ENCODE measurements at places on chromosomes 2 and 18.

- no peak for DNase-seq
Observed at GRCh38 chr2:111697560-111697959, 186.4 kb downstream of the ANAPC1 start.

DNA sequence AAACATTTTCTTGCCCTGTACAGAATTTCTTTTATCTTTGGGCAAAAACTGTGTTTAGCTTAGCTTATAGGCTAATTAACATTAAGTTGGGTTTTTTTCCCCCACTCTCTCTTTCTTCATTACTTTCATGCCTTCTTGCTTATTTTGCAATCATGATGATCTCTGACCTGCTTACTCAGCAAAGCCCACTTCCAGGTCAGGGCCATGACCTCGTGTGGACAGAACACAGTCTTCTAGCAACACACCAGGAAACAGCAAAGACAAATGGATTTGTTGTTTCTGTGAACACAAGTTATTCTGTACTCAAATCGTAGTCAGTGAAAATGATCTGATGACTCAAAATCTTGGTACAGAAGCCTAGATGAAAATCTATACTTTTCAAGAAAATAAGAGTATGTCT is 60.7 kb downstream of the SPATS2L start:
- DNase-seq: no peak

DNA sequence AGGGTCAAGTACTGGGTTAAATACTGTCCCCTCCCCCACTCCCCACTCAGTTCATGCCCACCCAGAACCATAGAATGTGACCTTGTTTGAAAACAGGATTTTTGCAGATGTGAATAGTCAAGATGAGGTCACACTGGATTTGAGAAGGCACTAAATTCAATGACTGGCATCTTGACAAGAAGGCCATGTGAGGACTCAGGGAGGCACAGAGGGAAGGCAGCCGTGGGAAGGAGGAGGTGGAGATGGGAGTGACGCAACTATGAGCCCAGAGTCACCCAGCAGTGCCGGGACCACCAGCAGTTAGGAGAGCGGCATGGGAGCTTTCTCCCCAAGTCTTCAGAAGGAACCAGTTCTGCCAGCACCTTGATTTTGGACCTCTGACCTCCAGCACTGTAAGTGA is 257.3 kb downstream of the BCL2 start:
- no peak for DNase-seq

GRCh38 chr2:212033888-212034287 is 504.7 kb downstream of the ERBB4 start:
- no peak for DNase-seq

DNA sequence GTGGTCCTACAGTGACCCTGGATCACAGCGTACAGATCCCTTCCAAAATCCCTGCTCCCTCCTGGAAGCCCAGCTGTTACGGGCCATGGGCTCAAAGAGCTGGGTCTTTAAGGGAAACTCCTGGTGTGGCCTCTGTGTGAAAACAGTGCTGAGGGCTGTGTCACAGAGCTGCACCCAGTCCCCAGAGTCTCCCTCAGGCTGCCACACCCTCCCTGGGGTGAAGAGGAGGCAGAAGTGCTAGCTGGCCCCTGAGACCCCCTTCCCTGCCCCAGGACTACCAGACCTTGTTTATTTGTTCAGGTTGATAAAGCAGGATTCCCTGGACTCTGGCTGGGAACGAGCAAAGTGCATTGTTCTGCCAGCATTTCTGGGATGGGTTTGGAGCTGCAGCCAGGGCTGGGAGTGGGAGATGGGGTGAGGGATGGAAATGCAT is 7.7 kb downstream of the ATOH8 start:
- DNase-seq: no peak

GRCh38 chr18:54612237-54612636 is 21.2 kb downstream of the DYNAP start:
- no peak for DNase-seq

DNA sequence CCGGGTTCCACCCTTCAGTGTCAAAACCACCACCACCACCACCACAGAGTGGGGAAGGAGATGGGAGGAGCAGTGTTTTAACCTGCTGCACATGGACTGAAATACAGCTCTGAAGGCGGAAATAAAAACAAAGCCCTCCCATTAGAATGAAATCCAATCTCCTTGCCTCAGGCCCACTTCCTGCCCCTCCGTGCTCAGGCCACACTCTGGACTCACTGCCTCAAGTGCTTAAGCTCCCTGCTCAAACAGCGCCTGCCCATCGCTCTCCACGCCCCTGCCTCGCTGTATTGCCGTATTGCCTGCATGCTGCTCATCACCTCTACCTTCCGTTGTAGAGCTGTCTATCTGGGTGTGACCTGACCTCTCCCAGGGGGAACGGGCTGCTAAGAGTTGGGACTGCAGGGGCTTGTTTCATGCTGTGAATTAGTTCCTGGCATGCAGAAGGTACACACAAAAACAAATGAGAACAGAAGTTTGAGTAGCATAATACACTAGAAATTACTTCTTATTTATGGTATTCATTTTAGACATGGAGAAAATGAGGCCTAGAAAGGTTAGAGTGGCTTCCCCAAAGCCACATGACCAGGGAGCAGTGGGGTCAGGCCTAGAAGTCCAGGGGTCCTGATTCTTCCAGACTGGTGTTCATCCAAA is 31.6 kb upstream of the NEB start:
- no peak for DNase-seq

GRCh38 chr2:237827421-237827987 is 28.9 kb downstream of the RBM44 start:
- DNase-seq: no peak

GRCh38 chr2:145752091-145752806 is 1232.3 kb upstream of the ZEB2 start:
- DNase-seq: peak; percentile 21

- no peak for DNase-seq
Observed at GRCh38 chr2:200382874-200383273, 76.4 kb downstream of the SPATS2L start.

DNA sequence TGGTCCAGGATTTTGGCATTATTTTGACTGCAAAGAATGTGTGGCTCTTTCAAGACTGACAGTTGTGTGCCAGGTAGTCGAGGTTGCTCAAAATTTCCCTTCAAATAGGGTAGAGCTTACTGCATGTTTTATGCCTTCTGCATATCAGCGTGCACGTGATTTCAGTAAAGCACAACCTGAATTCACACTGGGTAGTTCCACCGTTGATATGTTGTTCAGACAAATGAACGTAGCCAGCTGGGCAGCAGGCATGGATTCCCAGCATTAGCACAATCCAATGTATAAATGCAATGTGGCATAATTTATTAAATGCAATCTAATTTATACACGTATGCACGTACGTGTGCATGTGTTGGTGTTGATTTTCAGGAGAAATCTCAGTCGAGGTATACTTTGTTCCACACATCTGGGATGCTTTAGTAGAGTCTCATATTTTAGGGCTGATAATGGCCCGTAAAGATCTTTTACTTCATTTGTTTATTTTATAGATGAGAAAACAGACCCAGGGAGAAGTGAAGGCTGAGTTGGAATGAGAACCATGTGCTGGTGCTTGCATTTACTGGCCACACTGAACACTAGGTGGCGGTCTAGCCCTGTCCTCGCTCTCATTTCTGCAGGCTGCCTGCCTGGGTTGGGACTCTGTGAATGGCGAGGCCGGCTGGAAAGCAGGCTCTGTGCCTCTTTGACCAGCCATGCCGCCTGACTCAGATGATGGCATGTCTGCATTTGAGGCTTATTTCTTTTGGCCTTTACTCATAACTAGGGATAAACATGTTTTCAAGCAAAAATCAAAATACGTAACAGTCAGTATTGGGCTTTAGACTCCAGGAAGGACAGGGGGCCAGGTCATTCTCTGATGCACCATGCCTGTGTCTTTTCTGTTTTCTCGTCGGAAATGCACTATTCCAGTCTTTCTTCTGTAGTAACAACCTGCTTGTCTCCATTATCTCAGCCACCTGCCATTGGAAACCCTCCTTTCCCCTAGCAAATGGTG is 120.4 kb downstream of the RNF144A start:
- DNase-seq: peak; percentile 67

GRCh38 chr18:66560094-66560493 is 43.8 kb downstream of the CDH19 start:
- no peak for DNase-seq

DNA sequence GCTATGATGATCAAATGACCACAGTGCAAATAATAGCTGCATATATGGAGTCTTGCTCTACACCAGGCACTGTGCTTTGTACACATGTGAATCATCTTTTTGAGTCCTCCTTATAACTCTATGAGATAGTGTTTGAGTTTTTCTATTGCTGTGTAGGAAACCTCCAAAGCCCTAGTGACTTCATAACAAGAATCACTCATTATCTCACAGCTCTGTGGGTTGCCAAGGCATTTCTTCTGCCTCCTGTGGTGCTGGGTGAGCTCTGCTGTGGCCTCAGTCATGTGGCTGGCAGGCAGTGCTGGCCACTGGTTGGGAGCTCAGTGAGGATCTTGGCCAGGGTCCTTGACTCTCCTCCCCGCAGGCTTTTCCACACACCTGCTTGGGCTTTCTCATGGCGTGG is 153.4 kb downstream of the CAPN13 start:
- DNase-seq: no peak

DNA sequence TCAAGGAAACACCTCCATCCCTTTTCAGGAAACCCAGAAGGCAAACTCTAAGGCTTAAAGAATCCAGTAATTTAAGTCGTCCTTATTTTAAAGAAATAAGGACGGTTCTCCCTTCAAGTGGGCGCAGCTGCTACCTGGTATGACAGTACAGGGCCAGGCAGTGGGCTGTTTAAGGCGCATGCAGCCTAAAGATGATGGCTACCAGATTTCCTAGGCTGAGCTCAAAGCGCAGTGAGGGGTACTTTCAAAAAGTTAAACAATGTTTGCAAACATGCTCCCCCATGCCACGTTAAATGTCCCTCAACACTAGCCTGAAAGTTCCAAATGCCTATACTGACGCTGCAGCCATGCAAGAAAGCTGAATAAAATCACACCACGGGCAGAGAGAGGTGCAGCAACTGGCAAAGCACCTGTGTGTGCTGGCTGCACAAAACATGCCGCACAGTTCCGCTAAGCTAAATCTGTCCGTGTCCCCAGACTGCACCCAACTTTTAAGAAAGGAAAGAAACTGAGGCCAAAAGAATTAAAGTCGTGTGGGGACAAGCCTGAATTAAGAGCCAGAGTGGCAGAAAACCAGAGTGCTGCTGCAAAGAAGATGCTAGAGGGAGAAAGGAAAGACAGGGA is 583 bp downstream of the HIBCH start:
- DNase-seq: no peak

DNA sequence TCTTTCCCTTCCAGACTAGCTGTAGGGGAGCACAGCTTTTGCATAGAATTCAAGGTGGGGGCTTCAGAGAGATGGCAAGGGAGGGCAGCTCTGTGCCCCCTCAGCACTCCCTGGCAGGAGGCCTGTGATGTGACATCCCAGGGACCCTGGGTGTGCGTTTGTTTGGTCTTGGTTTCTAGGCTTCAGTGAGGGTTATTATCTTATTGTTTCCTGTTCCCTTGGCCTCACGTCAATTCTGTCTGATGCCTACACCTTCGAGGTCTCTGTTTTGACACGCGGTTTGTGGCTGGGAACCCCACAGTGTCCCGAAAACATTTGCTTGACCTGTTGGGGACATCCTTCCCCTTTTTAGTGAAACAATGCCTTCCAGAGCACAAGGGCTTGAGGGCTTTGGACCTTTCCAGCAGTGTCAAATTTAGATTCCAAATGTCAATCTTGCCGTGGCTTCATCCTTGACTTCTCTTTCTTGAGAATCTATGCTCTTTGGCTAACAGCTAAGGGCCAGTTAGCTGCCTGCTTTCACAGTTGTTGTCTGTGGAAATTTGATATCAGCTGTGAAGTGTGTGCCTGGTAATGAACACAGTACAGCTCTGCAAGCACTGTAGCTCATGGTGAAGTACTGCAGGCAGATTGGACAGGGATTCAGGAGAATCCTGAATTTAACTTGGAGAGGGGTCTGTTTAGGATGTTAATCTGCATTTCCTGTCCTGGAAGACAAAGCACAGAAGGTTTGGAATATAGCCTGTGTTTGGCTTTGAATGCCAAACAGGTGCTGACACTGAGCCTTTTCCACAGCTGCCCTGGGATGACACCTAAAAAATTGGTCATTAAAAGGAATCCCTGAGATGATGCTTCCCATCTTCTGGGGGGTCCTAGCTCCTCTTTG is 108.2 kb upstream of the CXCR4 start:
- no peak for DNase-seq
